ENCODE measurements at places on chromosomes 7 and 10.

DNA sequence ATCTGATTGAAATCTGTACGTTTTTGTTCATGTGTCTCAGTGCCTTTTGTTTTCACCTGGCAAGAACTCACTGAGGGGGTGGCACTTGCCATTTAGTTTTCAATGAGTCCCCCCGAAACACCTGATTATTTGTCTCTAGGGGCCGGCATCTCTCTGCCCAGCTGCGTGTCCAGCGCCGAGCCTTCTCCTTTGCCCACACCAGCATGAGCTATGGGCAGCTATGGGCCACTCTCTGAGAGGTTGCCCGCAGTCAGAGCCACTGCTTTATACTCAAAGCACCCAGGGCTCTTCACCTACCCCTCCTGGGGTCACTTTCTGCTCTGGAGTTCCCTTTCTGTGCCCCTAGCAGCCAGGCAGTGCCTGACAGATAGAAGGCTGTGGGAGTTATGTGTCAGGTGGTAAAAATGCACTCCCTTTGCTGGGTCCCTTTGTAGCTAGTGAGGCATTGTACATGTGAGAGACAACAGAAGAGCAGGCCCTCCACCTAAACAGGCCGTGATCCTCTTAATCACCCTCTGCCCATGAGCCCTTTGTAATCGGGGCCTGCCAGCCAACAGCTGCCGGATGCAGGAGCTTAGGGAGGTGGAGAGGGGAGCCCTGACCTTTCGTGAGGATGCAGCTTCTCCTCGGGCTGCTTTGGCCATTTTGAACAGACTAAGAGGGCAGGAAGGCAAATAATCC lies 133.1 kb upstream of the NPS start:
- no peaks in the 10 kb centered on the region for H3K4me1 ChIP-seq
- DNase-seq, result no peak
- H3K27me3 ChIP-seq, result no peaks in the 10 kb centered on the region

DNA sequence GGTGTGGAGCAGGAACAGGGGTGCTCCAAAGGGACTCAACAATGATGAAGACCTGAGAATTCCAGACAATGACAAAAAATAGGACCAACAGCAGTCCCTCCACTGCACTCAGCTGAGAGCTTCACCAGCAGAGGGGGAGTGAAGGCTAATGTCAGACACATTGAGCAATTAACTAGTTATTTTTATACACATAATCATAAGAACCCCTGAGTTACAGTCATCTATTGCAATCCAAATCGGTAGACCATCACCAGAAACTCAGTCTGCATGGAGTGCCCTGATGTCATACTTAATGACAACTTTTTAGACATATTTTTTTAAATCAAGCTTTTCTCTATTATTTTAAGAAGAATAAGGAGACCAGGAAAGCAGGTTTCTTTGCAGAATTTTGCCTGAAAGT lies 30.6 kb upstream of the IKZF1 start:
- peak overlapping the region; percentile 82 for H3K27ac ChIP-seq
- no peak for DNase-seq
- H3K4me3 ChIP-seq, result peak overlapping the region; percentile 48
- H3K27me3 ChIP-seq, result no peaks in the 10 kb centered on the region
- no peaks in the 10 kb centered on the region for H3K36me3 ChIP-seq

DNA sequence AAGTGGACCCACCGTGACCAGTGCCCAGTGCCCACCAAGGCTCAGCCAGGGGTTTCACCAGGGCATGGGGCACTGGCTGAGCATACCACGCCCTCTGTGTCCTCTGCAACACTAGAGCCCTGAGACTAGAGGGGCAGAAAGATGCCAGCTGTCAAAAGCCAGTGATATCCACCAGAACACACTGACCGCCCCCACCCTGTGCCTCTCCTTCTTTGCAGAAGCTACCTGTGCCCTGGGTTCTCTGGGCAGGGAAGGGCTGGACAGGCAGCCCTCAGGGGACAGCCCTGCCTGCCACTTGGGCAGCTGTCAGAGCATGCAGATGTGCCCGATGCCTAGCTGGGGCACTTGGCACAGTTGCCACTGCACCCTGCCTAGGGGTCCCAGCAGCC lies 494 bp downstream of the VSIR start:
- peaks cover 91% of the 10 kb centered on the region for H3K4me1 ChIP-seq
- peak overlapping the region; percentile 88 for H3K4me3 ChIP-seq
- H3K27me3 ChIP-seq, result no peaks in the 10 kb centered on the region
- peaks cover 5% of the 10 kb centered on the region for H3K36me3 ChIP-seq

DNA sequence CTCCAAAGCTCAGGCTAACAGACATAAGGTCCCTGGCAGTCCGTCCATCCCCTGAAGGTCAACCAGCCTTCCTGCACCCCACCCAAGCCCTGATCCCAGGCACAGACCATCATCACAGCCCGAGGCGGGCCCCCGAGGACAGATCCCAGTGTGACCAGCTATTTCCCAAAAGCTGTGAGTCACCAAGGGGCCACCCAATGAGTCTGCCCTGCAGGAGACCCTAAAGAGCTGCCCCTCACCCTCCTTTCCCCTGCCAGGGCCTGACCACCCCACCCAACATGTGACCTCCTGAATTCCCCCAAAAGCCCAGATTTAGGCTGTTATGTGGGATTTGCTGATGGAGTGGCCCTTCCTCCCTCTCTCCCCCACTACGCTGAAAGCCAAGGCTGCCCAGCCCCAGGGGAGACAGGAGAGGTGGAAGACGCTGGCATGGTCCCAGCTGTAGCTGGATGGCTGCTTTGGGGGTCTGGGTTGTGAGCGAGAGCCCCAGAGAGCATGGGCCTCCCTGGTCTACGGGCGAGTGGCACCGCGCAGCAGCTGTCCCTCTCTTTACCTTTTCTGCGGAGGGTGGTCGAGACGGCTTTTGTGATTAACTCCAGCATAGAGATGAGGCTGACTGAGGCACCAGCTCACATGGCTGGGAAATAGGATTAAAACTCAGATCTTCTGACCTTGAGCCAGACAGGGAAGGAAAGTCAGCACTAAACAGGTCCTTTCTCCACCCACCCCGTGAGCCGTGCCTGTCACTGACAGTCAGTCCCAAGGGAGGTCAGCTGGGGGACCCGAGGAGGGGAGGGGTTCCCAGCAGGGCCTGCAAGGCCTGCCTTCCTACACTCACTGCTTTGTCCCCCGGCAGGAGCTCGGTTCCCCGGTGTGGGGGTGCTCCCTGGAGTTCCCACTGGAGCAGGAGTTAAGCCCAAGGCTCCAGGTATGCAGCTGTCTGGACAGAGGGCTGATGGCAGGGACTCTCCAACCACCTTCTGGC lies 16.7 kb downstream of the ELN start:
- no peak overlapping the region for H3K4me3 ChIP-seq
- DNase-seq, result no peak
- H3K27ac ChIP-seq, result no peak overlapping the region
- no peaks in the 10 kb centered on the region for H3K4me1 ChIP-seq

DNA sequence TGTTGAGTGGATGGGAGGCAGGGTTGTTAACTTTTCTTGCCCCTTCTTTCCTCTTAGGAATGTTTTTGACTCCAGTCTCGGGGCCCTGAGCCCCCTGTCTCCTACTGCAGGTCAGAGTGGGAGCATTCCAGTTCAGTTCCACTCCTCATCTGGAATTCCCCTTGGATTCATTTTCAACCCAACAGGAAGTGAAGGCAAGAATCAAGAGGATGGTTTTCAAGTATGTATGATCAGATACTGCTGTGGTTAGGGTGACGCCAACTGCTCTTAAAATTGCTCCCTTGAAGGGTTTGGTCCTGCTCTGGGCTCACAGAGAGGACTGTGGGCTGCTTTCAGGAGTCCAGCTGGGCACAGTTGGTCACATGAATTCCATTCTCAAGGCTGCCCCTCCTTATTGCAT lies 22.0 kb downstream of the VWA2 start:
- H3K27ac ChIP-seq, result no peak overlapping the region
- H3K4me1 ChIP-seq, result no peaks in the 10 kb centered on the region
- no peaks in the 10 kb centered on the region for H3K36me3 ChIP-seq
- H3K4me3 ChIP-seq, result no peak overlapping the region
- no peaks in the 10 kb centered on the region for H3K27me3 ChIP-seq
- DNase-seq, result no peak

DNA sequence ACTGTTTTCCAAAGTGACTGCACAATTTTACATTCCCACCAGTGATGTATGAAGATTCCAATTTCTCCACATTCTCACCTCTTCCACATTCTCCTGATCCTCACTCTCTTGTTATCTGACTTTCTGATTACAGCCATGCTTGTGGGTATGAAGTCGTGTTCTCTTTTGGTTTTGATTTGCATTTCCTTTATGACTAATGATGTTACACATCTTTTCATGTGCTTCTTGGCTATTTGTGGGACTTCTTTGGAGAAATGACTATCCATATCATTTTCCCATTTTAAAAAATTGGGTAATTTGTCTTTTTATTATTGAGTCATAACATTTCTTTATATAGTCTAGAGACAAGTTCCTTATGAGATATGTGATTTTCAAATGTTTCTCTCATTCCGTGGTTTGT lies 10.5 kb upstream of the GIMAP8 start:
- H3K4me1 ChIP-seq, result peaks cover 38% of the 10 kb centered on the region
- H3K27ac ChIP-seq, result no peak overlapping the region
- H3K27me3 ChIP-seq, result no peaks in the 10 kb centered on the region
- peaks cover 16% of the 10 kb centered on the region for H3K36me3 ChIP-seq

DNA sequence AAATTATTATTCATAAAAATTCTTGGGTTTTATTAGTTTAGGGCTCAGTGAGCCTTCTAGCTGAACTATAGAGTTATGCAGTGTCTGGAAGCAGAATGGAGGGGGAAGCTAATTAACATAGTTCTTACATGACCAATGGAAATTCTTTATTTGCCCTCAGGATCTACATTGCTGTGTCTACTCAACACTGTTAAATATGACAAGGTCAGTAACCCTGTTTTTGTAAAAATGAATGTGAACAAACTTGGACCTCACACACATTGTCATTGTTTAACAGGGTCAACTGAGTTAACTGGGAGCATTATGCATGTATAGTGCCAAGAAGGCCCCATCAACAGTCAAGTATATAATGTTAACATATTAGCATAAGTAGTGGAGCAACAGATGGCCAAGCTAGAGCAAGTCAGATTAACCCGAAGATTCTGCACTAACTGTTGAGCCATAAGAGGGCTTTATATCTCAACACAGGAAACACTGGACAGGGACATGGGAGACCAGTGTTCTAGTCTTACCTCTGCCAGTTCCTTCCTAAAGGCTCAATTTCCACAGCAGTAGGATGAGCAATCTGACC lies 122.5 kb upstream of the SEM1 start:
- DNase-seq, result no peak
- H3K27me3 ChIP-seq, result peaks cover 4% of the 10 kb centered on the region
- no peak overlapping the region for H3K4me3 ChIP-seq
- H3K27ac ChIP-seq, result no peak overlapping the region
- H3K36me3 ChIP-seq, result no peaks in the 10 kb centered on the region
- H3K4me1 ChIP-seq, result peaks cover 9% of the 10 kb centered on the region
